Omental fat pad (tissue), 4 donors: ENCODE measurements at places on chromosomes 4 and X. TPM values are rescaled to one million over a fixed set of nuclear protein-coding genes. Genes with fewer than 3 reads are reported as not detected.

- no peak for DNase-seq
Observed at GRCh38 chrX:4710618-4711433, 997.4 kb upstream of the PRKX start.

GRCh38 chr4:124212815-124213630, 499.5 kb downstream of the ANKRD50 start:
- no peak for DNase-seq

RBMXL3 gene
- total RNA-seq = not detected

DNA sequence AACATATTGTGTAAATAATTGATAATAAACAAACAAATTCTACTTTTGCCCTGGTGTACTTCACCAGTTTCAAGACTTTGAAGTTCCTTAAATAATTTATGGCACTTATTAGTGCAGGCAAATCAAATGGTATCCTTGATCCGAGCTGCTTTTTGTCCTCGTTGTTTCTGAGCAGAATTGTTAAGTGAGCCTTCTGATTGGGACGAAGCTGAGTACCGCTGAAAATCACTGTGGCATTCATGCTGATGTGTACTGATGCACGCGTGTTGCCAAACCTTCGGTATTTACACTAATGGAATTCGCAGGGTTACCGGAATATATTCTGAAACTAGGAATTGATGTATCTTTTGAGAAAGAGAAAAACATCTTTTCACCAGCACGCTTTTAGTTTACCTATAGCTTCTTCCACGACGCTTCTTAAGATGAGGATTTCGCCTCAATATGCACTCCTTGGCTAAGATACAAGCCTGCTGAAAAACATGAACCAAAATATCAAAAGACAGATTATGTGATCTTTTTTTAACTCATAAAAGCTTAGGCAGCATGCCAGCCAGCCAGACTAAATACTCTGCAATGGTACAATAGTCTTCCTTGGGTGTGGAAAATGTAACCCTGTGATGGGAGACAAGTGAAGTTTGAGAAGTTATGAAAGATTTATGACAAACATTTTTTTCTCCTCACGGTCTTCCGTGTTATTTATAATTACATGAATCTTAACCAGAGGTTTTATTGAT, 48.9 kb upstream of the TENM3 start:
- DNase-seq = no peak

GRCh38 chrX:39836802-39837420, 260.8 kb downstream of the BCOR start:
- DNase-seq = no peak

DNA sequence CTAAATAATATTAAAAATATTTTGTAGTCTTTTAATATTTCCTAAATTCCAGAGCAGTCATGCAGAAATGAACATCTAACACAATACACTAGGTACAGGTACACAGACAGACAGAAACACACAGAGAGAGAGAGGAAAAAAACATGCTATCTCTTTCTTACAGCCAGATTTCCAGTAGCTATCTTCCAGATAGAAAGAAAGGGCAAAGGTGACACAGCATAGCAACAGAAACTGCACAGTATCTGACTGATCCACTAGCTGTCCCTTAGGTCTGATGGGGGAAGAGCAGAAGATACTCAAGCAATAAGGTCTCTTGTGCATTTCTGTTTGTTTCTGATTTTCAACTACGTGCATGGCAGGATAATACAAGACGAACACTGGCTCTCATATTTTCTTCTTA, 7.8 kb downstream of the FBXW7 start:
- no peak for DNase-seq

ANXA10 gene
- total RNA-seq = not detected
